ENCODE measurements at places on chromosomes 2 and 18.

GRCh38 chr18:74446631-74447403 is 10.3 kb downstream of the DIPK1C start:
- DNase-seq, result no peak

DNA sequence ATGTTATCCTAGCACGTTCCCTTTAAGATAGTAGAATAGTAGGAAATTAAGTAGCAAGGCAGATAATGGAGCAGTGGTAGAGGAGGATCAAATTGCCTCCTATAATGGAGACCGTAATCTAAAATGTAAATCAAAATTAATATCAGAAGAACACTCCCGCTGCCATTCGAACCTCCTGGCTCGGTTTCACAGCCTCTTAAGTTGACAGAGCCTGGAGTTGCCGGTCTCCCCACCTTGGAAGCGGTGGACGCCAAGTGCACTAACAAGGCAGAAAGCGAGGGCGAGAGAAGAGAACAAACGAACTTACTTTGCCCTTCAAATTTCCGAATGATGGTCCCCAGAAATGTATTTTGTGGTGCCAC is 450 bp downstream of the KCNH7 start:
- no peak for DNase-seq

- DNase-seq, result no peak
These were observed 299.9 kb downstream of the ZEB2 start for GRCh38 chr2:144219979-144220378.

DNA sequence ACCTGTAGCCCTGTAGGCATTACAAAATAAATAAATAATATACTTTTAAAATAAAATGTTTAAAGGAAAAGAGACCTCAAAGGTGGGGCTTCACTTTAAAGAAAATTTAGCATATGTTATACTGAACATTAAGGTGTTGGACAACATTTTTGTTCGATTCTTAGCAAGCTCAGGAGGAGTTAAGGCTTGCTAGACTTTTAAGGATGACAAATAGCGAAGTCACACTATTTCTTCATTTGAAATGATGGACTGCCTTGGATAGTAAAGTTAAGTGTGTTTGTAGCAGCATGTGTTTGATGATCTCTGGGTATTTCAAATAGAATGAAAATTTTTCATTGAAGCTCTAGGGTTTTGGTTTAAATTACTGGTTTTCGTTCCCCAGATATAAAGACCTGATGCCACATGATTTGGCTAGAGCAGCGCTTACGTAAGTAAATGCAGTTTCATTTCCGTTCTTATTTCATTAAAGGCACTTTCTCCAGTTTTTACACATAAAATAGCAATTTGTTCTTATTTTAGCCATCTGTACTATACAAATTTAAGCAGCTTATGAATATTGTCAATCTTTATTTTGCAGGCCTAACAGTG is 24.9 kb downstream of the HADHB start:
- DNase-seq, result no peak

GRCh38 chr2:168200930-168201583 is 46.3 kb downstream of the STK39 start:
- DNase-seq, result no peak

Data from heart right ventricle (tissue), 16 donors.